ENCODE measurements at places on chromosomes 1 and 21.

GRCh38 chr1:241470361-241470760 lies 49.2 kb downstream of the FH start:
- no peak for DNase-seq

DNA sequence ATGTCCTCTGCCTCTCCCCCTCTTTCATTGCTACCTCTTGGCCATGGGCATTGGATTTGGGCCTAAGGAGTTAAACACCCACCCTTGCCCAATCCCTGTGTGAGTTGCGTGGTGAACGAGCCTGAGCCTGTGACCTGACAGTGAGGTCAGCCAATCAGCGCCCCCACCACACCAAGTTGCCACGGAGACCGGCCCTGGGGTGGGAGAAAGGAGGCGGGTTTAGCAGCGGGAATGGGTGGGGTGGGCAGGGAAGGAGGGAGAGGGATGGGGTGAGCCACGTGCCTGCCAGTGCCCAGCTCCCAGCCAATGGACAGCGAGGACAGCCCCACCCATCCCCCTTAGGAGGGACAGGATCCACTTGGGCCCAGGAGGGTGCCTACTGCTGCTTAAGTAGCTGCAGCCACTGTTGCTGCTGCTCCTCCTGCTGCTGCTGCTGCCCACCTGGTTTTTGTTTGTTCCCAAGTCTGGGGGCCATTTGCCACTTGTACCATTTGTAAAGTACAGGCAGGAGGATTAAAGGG lies 9.5 kb downstream of the ZBTB7B start:
- DNase-seq = peak; percentile 53

- DNase-seq = no peak
These were observed 139.9 kb downstream of the PTGER3 start for GRCh38 chr1:70907563-70908310.

GRCh38 chr1:112255080-112255479 lies 140.9 kb upstream of the CTTNBP2NL start:
- no peak for DNase-seq

- DNase-seq = no peak
These were observed 9.0 kb downstream of the DYNLT5 start for GRCh38 chr1:66761221-66761620.

DNA sequence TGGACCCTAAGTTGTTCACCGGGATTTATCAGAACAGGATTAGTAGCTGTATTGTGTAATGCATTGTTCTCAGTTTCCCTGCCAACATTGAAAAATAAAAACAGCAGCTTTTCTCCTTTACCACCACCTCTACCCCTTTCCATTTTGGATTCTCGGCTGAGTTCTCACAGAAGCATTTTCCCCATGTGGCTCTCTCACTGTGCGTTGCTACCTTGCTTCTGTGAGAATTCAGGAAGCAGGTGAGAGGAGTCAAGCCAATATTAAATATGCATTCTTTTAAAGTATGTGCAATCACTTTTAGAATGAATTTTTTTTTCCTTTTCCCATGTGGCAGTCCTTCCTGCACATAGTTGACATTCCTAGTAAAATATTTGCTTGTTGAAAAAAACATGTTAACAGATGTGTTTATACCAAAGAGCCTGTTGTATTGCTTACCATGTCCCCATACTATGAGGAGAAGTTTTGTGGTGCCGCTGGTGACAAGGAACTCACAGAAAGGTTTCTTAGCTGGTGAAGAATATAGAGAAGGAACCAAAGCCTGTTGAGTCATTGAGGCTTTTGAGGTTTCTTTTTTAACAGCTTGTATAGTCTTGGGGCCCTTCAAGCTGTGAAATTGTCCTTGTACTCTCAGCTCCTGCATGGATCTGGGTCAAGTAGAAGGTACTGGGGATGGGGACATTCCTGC lies 3.9 kb upstream of the OLFML3 start:
- no peak for DNase-seq

- DNase-seq = no peak
These were observed at the start of gene PADI4 for GRCh38 chr1:17307946-17308345. Gene PADI4, plus strand, starts transcription at chr1:17308197. Its CDS starts 26 bp downstream, at chr1:17308223.

Data from right lung (tissue), 10 donors.